ENCODE measurements at places on chromosomes 16 and 17.

DNA sequence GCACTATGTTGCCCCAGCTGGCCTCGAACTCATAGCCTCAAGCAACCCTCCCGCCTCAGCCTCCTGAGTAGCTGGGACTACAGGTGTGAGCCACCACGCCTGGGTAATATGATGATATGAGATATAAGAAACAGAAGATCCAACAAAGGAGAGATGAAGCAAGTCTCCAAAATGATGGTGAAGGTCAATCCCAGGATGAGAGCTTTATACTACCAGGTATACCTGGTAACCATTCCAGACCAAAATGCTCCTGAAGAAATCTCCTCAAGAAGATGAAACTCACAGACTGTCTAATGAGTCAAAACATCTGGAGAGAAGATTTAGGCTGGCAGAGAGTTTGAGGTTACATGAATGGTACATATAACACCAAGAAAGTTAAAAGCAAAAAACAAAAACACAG is 24.5 kb downstream of the INTS2 start:
- no peak for DNase-seq

- no peak for DNase-seq
Measured at GRCh38 chr16:85955566-85955965, 56.6 kb downstream of the IRF8 start.

DNA sequence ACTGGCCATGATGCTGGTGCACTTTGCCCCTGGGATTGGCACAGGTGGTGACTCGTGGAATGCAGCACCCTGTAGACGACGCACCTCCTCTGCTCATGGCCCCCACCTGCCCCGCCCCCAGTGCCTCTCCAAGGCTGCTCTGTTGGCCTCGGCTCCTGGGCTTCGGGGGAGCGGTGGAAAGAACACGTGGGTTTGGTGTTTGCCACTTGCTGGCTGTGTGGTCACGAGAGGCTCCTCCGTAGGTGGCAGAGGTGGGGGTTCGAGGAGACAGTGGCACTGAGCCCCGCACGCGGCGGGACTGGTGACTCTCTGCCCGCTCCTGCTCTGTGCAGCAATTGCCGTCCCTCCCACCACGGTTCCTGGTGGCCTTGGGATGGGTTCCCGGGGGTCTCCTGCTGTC is 82.8 kb upstream of the ZNF750 start:
- no peak for DNase-seq

DNA sequence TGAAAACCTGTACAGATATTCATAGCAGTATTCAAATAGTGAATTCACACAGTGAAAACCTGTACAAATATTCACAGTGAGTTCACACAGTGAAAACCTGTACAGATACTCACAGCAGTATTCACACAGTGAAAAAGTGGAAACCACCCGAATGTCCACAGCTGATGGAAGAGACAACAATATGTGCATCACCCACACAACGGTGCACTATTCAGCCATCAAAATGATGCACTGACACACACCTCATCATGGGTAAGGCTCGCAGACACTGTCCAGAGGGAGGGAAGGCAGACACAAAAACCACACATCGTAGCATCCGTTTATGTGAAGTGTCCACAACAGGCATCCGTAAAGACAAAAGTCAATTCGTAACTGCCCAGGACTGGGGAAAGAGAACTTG is 100.9 kb downstream of the VPS53 start:
- DNase-seq: no peak

DNA sequence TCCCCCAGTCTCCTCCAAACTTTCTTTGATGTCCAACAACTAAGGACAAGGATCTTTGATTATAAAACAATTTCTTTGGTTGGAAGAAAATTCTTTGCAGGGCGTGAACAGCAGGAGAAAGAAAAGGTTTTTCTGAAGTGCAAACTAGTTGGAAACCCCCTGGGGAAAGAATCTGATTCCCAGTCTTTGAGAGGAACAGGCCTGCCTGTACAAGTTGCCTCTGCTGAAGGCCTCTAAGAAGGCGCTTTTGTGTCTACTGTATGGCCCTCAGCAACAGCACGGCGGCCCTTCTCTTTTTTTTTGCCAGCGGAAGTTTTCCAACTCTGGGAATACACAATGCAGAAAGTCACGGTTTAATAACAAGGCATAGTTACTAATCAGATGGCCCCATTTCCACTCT is 14.0 kb downstream of the RNF43 start:
- no peak for DNase-seq

- DNase-seq: no peak
Measured at GRCh38 chr16:24130494-24131085, 125.5 kb upstream of the CACNG3 start.

GRCh38 chr17:57110579-57111325 is 25.7 kb downstream of the AKAP1 start:
- DNase-seq: no peak

GRCh38 chr16:72894293-72895151 is 153.4 kb downstream of the ZFHX3 start:
- no peak for DNase-seq

- no peak for DNase-seq
Measured at GRCh38 chr16:82580298-82580890, 46.4 kb upstream of the CDH13 start.

- no peak for DNase-seq
Measured at GRCh38 chr17:19464031-19465026, 53.3 kb downstream of the RNF112 start.

- DNase-seq: no peak
Measured at GRCh38 chr17:9874722-9875121, 30.3 kb downstream of the RCVRN start.

- no peak for DNase-seq
Measured at GRCh38 chr17:58335779-58336455, 7.3 kb upstream of the TSPOAP1 start.

- no peak for DNase-seq
Measured at GRCh38 chr17:78107976-78108725, 20.4 kb downstream of the TMC6 start.

DNA sequence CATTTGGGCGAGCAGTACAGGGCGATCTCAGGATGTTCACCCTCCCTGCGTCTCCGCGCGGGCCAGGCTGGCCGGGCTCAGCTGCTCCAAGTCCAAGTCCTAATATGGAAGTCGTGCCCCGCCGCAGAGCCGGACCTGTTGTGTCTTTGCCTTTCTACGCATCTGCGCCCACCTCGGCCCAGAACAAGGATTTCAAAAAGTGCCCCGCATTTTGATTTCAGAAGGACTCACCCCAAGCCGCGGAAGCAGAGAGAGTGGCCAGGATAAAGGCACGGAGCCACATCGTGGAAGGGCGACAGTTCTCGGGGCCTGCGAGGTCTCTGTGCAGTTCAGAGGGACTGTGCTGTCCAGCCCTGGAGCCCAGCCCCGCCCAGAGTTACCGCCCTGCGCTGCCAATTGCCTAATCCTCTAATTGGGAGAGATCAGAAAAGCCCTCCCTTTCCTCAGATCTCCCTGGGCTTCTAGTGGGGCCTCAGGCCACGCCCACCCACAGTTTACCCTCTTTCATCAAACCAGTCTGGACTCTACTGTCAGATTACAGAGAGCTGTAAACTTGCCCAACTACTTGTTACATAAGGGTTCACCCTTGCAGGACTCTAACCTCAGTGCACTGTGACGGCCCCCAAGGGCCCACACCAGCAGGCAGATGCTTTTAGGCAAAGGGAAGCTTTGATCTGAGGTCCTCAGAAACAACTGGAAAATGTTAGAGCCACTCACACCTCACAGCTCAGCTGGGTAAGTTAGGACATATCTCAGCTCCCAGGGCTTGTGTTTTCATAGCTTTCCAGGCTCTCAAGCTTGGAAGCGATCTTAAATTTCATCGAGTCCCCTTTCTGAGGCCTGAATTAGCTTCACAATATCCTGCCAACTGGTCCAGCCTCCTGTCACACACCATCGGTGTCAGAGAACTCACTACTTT is at the start of gene CES1:
CES1 (minus strand) TSS at position 324 of the 919 bp plus-strand sequence; CDS start at position 283, 41 bp downstream.
- DNase-seq: no peak

DNA sequence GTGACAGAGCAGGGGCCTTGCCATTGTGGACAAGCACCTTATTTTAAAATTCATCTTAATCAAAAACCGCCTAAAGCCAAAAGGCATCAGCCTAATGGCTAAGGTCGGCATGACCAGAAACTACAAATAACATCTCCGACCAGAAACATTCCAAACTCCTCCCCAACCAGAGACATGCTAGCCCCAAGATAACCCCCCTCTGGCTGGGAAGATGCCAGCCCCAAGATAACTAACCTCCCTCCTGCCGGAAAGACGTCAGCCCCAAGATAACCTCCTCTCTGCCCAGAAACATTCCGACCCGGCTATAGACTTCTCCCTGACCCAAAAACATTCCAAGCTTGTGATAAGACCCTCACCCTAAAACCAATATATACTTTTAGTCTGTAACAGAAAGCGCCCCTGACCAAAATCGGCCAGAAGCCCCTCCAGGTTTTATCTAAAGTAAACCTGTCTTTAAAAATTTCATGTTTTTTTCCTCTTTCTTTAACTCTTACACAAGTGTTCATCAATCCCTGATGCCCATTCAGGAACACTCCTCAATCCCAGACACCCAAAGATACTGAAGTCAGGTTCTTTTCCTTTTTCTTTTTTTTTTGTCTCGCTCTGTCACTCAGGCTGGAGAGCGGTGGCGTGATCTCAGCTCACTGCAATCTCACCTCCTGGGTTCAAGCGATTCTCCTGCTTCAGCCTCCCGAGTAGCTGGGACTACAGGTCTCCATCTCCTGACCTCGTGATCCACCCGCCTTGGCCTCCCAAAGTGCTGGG is 32.7 kb downstream of the TLE7 start:
- no peak for DNase-seq

- no peak for DNase-seq
Measured at GRCh38 chr16:11377154-11377553, 31.9 kb downstream of the RMI2 start.
